ENCODE measurements at places on chromosomes 12 and 14.

GRCh38 chr12:120109570-120110267 is 6.8 kb downstream of the RAB35 start:
- no peak for DNase-seq

GRCh38 chr14:81555684-81556083 is 22.0 kb upstream of the SEL1L start:
- no peak for DNase-seq

- DNase-seq, result no peak
Observed at GRCh38 chr12:66603981-66604479, 74.8 kb downstream of the GRIP1 start.

DNA sequence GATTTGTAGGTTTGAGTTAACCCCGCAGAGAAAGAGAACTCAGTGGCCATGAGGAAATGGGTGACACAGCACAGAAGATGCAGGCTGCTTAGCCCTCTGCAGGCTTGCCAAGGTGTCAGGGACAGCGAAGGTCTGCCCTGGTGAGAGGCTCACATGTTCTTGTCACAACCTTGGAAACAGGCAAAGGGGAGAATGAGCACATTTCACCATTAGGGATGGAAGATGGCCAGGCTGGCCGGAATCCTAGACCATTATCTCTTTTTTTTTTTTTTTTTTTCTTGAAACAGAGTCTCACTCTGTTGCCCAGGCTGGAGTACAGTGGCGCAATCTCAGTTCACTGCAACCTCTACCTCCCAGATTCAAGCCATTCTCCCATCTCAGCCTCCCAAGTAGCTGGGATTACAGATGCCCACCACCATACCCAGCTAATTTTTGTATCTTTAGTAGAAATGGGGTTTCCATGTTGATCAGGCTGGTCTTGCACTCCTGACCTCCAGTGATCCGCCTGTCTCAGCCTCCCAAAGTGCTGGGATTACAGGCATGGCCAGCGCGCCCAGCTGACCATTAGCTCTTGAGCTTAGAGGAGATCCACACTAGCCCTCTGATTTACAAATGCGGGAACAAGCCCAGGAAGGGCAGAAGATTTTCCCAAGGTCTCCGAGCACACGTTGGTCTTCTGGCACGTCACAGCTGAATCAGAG is 34.6 kb downstream of the LTBP2 start:
- peak; percentile 47 for DNase-seq

- no peak for DNase-seq
Observed at GRCh38 chr12:98538031-98538430, 22.6 kb downstream of the TMPO start.

DNA sequence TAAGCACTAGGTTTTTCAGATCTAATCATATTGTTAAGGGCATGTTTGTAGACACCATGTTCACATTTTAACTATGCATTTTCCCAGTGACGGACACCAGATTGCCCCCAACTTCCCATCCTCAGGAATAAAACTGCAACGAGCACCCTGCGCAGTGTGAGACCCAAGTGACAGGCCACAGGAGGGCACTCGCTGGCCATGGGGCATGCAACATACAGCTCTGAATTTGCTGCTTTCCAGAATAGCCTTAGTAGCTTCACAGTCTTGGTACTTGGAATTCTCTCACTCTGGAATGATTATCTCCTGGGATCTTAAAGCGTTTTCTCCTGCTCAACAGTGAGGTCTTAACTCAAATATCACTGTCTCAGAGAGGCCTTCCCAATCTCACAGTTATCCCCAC is 972 bp upstream of the DDX47 start:
- DNase-seq, result no peak

DNA sequence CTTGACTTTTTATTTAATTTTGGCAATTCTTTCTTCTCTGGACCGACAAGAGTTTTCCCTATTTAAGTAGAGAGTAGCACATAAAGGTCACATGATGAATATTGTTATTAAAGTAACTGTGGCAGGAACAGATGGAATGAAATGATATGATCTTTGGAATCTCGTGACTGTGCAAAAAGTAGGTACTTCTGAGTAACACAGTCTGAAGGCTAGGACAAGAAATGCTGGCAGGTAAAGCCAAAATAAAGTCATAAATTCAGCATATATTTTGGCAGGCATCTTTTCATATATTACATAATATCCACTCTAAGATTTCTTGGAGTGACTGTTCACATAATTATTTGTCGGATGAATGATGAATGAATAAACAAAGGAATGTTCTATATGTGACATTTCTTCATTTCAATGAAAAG is 121.4 kb downstream of the EFCAB11 start:
- DNase-seq, result peak; percentile 21

GRCh38 chr12:109998241-109998903 is 858 bp upstream of the ANKRD13A start:
- peak; percentile 22 for DNase-seq

DNA sequence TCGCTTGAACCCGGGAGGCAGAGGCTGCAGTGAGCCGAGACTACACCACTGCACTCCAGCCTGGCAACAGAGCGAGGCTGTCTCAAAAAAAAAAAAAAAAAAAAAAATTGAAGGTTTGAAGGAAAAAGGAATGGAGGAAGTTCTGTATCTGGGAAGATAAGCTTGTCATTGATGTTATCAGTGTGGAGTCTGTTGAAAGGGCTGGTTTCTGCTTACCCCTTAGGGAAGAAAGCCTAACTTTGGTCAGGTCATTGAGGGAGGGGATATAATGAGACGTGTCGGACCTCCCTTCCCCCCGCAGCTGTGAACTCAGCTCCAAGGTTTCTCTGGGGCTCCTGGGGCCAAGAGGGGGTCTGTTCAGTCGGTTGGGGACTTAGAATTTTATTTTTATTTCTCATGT is 16.4 kb downstream of the DAO start:
- DNase-seq, result no peak

GRCh38 chr12:5733136-5733755 is 211.8 kb downstream of the ANO2 start:
- DNase-seq, result no peak
